ENCODE measurements at places on chromosomes 3 and 15.

GRCh38 chr3:42732196-42732828 lies 29.7 kb upstream of the HHATL start:
- DNase-seq = no peak

GRCh38 chr15:82933576-82933975 lies 18.9 kb downstream of the HOMER2 start:
- no peak for DNase-seq

DNA sequence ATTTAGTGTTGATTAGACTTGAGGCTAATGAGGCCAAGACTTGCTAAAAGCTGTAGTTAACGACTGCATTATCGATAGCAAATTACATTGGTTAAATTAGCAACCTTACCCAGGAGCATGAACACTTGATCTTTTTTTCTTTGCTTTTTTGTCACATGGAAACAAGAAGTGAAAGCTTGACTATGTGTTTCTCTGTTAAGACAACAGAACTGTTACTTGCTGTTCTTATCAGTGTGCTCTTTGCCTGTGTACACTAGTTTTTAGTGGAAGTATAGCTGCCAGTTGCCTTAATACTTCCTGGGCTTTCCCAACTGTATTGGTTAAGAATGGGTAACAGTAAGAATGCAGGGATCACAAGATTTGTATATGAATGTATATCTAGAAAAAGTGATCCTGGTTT lies 625.5 kb downstream of the NAALADL2 start:
- no peak for DNase-seq

DNA sequence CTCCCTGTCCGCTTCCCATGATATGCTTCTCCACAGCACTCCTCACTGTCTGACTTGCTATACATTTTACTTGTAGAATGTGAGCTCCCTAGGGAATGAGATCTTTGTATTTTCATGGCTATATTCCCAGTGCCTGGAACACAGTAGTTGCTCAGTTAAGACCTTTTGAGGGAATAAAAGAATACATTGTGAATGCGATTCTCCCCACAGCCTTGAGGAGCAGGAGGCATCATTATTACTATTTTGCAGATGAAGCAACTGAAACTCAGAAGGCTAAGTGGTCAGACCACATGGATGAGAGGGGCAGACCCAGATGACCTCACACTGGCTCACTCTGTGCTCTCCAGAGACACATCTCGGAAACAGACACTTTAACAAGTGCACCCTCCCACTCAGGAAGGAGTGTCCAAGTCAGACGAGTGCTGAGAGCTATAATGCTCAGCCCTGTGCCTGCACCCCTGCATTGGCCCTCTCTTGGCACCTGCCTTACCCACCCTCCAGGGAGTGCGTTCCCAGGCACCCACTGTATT lies 46.8 kb downstream of the SST start:
- DNase-seq = no peak

- DNase-seq = no peak
These were observed 166.4 kb upstream of the PROK2 start for GRCh38 chr3:71951361-71951760.

DNA sequence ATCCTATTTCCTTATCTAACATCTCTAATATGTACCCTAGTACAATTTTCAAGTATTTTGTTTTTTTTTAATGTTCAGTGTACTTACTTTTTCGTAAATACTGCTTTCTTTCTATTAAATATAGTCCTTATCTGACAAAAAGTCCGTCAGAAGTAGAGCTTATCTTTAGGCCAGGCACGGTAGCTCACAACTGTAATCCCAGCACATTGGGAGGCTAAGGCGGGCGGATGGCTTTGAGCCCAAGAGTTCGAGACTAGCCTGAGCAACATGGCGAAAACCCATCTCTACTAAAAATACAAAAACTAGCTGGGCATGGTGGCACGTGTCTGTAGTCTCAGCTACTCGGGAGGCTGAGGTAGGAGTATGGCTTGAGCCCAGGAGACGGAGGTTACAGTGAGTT lies 41.1 kb downstream of the USP3 start:
- no peak for DNase-seq

DNA sequence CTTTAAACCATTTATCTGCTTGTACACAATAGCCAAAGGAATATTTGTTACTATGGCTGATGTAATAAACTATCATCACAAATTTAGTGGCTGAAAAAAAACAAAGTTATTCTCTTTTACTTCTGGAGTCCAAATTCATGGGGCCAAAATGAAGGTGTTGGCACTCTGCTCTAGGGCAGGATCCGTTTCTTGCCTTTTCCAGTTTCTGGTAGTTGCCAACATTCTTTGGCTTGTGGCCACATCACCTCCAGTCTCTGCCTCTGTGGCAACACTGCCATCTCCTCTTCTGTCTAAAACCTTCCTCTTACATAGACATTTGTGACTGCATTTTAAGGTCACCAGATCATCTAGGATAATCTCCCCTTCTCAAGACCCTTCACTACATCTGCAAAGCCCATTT lies 27.3 kb downstream of the NIT2 start:
- DNase-seq = no peak

GRCh38 chr3:99656624-99657023 lies 18.2 kb downstream of the COL8A1 start:
- peak; percentile 75 for DNase-seq

DNA sequence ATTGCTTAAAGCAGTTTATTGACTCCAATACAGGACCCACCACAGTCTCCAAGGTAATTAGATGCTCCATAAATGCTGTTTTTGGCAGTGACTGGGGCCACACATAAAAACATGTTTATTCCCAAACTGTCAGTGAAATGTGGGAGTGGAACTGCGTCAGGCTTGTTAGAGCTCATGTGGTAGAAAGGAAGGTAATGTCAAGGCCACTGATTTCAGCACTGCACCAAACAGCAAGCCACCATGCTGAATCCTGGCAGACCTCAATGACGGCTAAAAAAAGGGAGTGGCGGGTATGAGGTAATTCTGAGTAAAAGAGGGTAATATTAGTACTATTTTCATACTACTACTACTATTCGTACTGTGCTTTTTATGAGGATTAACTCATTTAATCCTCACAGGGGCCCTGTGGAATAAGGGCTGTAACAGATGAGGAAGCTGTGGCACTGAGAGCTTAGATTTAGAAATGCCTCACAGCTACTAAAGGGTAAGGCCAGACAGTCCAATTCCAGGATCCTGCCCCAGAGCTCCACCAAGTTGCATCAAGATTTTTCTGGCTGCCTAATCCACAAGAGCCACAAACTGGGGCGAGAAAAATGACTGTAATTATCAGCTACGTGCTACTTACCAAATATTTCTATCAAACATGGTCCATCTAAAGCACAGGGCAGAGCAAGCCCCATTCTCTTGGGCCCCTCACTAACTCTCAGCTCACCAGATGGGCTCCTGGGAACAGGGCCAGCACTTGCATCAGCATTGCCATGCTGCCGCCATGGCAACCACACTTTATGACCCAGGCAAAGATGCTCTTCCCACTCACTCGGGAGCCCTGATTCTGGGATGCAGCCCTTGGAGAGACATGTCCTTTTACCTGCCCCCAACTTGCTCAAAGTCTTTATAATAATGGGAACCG lies 83.6 kb upstream of the SPATA12 start:
- peak; percentile 59 for DNase-seq

DNA sequence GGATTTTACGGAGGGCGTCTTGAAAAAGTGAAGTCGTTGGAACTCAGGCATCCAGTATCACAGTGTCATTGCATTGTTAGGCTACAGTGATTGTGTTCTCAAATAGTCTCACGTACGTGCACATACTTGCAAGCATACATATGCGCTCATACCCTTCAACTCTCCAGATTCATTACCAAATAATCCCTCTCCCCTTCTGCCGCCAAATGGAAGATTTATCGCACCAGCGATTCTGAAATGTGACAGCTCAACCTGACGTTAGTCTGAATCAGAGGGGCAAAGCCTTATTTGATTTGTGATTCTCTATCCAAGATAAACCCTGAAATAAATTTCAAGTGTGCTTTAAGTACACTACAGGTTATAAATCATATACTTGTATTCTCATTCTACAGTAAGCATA lies 119.4 kb downstream of the GADL1 start:
- DNase-seq = no peak

GRCh38 chr15:83178869-83179325 lies 28.7 kb downstream of the HDGFL3 start:
- no peak for DNase-seq

- no peak for DNase-seq
These were observed 35.5 kb downstream of the CLSTN2 start for GRCh38 chr3:139970526-139970925.

DNA sequence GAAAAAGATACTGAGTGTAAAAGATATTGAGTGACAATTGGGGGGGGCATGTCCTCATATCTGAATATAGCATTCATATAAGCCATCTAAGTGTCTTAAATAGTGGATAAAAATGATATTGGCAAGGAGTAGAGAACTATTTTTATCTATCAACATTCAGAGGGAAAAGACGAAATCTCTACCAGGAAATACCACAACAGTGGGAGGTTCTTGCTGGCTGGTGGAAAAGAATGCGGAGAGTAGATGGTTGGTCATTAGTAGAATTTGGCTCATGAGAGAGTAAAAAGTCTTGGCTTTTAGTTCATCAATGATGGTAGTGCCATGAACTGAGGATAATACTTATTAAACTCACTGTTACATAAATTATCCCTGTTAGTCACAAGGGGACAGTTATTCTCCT lies 4.8 kb upstream of the TCF12 start:
- DNase-seq = peak; percentile 64

- DNase-seq = no peak
These were observed 317.6 kb upstream of the TBL1XR1 start for GRCh38 chr3:177514611-177515499.

- peak; percentile 68 for DNase-seq
These were observed 21.7 kb upstream of the TBC1D21 start for GRCh38 chr15:73851689-73852088.

GRCh38 chr3:13715167-13715954 lies 164.5 kb downstream of the WNT7A start:
- DNase-seq = no peak
